Stimulated activated CD8-positive, alpha-beta memory T cell treated with anti-CD3 and anti-CD28 coated beads, Interleukin-12 subunit alpha, Interleukin-12 subunit beta, amount 100 ng/mL, for 4 hours (primary cell): ENCODE measurements at places on chromosomes 4 and X.

- DNase-seq, result no peak
Measured at GRCh38 chrX:82081027-82081426, 879.1 kb downstream of the SH3BGRL start.

DNA sequence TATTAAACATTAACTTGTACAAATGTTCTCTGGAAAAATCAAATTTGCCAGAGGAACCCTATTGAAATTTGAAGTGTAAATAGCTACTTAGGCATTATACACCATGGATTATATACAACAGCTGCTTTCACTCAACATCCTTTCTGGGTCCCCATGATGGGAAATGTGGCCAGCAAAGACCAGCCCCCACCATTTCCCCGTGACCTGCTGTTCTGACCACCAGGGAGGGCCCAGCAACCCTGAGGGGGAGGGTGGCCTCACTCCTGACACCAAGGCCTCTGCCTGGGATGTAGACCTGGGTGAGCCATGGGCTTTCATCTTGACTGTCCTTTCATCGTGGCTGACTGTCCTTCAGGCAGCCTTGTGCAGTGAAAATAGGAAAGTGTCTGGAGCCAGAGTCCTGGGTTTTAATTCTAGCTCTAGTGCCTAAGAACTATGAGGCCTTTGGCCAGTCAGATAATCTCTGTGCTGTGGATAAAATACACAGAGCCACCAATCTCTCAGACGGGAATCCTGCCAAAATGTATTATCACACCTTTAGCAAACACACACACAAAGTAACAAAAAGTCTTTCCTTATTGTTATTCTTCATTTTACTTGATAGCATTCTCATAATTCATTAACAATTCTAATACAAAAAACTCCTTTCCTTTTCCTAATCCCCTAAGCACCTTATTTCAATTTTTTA is 45.1 kb downstream of the NR3C2 start:
- DNase-seq, result no peak

DNA sequence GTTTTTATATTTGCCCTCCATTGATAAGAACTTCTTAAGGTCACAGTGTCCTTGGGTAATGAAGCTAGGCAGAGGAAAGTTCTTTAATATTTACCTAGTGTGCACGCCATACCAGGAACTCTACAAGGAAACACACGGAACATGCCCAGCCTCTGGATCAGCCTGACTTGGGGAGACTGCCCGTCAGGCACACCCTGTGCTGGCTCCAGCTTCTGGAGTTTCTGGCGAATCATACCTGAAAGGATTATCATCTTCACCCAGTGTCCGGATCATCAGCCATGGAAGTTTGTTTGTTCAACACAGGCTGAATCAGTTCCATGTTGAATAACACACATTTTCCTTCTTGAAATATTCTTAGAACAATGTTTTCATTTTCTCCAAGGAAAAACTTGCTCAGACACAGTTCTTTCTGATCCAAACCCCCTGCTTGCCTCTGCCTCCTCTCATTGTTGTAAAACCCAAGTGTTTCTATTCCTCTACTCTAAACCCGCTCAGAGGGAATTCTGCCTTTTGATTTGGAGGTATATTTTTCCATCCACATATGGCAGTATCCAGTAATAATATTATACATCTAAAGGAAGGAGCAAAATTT is 176.7 kb downstream of the SHROOM3 start:
- DNase-seq, result no peak

- DNase-seq, result no peak
Measured at GRCh38 chr4:113222471-113222870, 173.0 kb downstream of the ANK2 start.
